ENCODE measurements at places on chromosomes 2 and 18.

- no peak for DNase-seq
Observed at GRCh38 chr2:38064801-38065501, 11.0 kb downstream of the CYP1B1 start.

- no peak for DNase-seq
Observed at GRCh38 chr2:134079373-134079772, 174.5 kb upstream of the MGAT5 start.

DNA sequence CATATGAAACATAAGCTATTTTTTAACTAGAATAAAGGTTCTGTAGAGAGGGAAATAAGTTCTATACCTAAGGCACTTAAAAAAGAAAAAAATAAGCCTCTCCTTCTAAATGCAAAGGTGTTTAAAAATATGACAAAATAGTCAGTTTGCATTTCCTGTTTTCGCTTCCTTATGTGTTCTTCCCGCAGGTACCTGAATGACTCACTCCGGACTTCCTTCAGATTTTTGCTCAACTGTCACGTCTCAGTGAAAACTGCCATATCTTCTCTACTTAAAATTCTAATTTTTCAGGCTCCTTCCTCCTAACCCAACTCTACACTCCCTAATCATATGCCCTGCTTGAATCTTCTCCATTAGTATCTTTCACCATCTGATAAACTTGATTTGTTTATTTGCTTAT, 1333.1 kb downstream of the LRP1B start:
- no peak for DNase-seq

GRCh38 chr2:8307606-8308180, 374.2 kb upstream of the ID2 start:
- no peak for DNase-seq

DNA sequence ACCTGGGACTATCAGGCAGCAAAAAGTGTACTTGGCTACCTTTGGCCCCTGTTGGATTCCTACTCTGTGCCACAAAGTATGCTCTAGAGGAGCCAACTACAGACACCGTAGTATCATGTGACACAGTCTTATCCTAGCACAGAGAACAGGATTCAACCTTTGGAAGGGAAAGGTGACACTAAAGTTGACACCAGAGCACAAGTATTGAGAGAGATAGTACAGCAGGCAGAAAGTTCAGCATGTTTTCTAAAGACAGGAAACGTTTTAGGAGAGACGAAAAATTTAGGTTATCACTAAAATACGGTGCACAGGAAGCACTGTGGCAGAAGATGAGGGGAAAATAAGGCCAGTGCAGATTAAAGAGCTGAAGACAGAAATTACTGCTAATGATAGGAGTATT, 18.6 kb downstream of the SMAD2 start:
- no peak for DNase-seq

GRCh38 chr2:106020032-106020431, 174.1 kb downstream of the UXS1 start:
- DNase-seq: no peak

DNA sequence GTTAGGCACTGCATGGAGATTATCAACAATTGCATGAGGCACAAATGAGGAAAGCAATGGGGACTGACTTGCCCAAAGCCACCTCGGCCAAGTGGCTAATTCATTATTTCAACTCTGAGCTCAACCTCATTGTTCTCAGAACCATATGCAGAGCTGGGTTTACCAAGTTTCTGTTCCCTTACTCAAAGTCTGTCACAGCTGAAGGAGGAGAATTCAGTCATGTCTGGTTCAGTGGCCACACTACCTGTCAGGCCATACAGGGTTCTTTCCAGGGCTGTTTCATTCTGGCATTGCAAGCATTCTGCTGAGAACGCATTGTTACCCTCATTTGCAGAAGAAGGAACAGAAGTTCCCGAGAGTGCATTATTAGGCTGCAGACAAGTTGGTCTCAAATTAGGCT, 181.7 kb downstream of the MYT1L start:
- no peak for DNase-seq

DNA sequence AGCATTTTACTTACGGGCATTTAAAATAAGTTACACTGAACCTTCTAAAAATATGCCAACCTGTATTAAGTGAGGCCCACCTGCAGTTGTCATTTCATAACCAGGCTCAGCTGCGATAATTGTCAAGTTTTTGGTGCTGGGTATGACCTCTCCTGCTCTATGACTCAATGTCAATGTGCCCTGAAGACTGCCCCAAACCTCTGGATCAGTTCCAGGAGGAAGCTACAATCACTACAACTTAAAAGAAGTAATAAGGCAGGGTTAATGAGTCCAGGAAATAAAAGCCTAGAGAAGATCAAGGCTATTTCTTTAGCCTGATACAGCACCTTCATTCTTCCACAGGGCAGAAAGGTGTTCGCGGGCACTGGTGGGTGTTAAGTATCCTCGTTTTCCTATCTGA, 22.9 kb downstream of the POLR1A start:
- no peak for DNase-seq

DNA sequence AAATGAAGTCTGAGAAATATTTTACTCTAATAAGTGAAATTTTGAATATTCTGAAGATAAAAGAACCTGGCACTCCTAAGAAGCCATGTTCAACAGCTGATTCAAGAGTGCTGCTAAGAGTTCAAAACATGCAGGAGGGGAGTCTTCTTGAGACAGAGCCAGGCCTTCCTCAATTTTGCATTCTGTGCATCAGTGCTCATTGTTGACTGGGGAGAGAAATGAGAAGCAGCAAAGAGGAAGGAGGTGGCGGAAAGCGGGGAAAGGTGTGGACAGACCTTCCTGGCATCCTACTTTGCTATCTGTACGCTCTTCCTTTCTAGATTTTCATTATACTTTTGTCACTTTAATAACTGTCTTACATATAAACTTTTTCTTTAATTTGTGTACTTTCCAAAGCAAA, 29.7 kb upstream of the TXNDC2 start:
- no peak for DNase-seq

DNA sequence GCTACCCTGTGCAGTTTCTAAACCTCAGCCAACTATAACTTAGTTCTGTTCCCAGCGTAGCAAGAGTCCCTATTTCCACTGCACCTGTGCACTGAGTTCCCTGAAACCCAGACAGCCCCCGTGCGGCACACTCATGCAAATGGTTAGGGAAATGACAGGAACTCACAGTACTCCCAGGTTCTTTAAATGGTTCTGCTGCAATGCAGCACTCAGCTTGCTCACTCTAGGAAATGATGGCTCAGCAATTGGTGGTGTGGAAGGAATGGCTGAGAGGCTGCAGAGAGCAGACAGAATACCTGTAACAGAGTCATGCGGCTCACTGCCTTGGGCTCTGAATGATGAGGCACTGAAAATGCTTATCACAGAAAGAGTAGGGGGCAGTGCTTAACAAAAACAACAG, 143.0 kb downstream of the RAD51AP2 start:
- DNase-seq: no peak

DNA sequence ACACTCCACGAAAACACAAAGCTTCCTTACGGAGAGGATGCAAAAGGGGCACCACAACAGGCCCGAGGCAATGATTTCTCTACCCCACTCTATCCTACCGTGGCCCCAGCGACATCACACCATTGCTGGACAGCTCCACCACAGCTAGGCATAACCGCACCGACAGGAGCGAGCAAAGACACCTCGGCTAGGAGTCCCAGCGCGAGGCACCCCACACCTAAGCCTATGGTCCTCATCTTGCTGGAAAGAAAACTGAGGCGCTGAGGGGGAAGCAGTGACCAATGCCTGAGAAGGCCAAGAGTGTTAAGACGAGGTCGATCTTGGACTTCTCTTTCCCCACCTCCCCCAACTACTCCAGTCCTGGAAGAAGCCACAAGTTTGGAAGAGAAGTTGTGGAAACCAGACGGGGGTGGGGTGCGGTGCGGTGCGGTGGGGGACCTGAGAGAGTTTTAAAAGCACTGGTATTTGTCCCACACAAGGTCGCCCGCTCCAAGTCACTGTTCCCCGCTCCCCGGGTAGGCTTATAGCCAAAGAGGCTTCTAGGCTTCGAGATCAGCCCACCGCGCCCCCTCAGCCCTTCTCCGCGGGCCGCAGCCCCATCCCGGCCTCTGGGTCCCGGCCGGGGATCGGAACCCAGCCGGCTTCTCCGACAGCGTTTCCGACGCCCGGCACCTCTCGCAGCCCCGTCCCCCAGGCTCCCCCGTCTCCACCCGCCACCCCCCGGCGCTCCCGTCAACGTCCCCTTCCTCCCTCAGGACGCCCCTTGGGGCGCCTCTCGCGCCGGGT, 766 bp downstream of the PDE6D start:
- DNase-seq: peak; percentile 40

GRCh38 chr18:12947285-12948049, at the start of gene SEH1L:
SEH1L (plus strand) TSS chr18:12948011; CDS start chr18:12948122, 111 bp downstream.
- DNase-seq: peak; percentile 99

DNA sequence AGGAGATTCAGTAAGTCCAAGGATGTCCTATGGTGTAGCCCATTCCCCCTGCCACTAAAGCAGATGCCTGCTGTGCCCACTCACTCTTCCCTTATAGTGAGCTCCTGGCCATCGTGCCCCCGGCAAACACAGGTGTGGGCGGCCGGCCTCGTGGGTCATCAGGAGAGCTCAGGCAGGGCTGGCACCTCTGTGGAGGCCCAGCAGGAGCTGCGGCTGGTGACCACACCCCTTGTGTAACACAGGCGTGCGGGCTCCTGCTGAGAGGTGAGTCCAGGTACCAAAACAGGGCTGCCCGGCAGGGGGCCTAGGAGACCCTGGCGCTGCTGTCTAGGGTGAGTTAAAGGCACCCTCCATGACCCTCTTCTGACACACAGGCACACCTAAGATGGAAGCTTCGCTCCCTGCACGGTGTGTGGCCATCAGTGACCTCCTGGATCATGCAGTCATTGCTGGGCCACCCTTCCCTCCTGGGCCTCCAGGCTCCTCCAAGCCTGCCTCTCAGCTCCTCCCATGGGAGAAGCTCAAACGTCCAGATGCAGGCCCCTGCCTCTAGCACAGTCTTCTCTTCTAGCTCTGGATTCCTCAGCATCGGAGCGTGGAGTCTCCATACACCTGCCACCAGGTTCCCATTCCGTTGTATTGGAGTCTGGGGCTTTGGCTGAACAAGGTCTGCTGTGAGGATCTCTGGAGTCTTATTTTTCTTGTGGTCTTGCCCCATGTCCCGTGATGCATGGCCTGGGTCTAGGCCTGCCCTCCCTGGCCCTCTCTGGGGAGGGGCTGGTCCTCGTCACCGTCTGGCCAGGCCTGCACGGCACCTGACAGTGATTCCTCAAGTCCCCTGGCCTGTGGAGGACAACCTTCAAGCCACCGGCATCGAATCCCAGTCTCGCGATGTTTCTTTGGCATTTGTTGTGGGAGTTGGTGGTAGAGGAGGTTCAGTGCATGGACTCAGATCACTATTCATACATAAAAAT, 246.9 kb downstream of the ACKR3 start:
- no peak for DNase-seq

GRCh38 chr2:48337871-48338270, 192.1 kb upstream of the STON1 start:
- DNase-seq: no peak

DNA sequence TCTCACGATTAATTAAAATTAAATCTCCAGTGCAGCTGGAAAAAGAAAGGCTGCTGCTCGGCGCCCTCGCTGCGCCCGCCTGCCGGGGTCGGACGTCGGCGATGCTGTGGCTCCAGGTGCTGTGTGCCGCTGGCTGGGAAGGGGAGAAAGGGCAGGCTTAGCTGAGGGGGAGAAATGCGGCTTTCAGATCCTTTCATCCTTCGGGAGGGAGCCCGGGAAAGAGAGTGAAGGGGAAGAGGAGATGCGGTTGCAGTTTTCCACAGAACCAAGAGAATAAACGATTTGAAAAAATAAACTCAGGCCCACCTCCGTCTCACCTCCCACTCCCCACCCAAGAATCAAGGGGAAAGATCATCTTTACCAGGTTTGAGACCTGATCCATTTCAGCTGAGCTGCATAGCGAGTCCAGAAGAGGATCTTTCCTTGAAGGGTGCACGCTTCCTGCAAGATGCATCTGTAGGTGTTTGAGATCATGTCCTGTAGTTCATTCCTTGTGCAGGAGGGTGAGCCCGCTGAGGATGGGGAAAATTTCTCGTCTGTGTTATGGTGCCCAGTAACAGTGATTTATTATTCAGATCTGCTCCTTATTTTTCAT, 495 bp downstream of the TMEM169 start:
- DNase-seq: no peak

DNA sequence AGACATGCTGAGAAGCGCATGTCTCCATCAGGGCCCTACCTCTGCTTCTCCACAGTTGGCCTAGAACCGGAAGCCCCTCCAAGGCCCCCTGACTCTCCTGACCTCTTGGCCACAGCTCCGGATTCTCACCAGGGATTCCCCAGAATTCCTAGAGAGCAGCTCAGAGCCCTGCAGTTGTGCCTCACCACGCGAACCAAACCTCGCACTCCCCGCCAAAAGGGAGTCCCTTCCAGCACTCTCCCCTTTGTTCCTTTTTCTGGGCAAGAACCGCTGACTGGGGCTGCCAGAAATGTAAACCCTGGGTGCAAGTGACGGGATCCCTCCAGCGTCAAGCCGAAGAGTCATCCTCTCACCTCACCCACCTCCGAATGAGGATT, 36.7 kb downstream of the AFF3 start:
- DNase-seq: peak; percentile 22

- DNase-seq: no peak
Observed at GRCh38 chr2:164456619-164457018, 164.7 kb downstream of the GRB14 start.

- DNase-seq: no peak
Observed at GRCh38 chr2:45833968-45834344, 182.5 kb downstream of the PRKCE start.

DNA sequence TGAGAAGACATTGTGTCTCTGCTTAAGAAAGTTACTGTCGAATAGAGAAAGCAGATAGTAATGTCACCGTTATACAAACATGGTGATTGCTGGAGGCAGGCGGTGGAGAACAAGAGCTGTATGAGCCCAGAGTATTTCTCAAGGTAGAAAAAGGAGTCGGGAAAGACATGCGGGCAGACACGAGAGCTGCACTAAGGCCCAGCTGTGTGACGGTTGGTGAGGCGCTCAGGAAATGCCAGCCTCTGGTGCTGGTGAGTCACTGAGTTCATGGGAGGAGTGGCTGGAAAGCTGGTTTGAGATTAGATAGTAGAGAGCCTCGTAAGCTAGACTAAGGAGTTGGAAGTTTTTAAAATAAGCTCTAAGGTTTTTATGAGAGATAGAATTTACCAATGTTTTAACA, 390.9 kb upstream of the TRIB2 start:
- no peak for DNase-seq

DNA sequence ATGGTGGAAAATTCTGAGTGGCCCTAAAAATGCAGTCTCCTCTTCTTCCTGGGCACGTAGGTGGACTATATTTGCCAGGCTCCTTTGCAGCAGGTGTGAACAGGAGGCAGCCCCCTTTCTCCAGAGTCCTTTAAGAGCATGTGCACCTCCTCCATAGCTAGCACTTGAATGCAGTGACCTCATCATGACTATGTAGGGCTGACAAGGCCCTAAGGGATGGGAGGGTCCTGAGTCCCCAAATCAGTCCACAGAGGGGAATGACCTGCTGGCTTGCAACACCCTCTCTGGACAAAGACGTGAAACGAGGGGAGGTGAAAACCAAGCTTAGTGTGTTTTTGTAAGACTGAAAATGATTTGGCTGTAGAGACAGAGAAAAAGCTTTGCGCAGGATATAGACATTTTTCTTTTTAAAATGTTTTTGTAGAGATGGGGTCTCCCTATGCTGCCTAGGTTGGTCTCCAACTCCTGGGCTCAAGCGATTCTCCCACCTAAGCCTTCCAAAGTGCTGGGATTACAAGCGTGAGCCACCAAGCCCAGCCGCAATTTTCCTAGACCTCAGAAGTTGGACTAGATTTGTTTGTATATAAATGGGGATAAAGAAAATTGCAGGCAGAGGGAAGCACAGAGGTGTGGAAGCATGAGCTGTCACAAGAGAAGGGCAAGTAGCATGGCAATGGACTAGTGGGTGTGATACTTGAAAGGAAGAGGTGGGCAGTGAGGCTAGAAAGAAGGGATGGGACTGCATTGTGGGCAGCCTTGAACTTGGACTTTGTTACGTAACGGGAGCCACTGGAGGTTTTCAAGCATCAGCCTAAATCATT, 28.8 kb downstream of the LONRF2 start:
- DNase-seq: no peak

Data from glutamatergic neuron (in vitro differentiated cells).